ENCODE measurements at places on chromosomes 7 and 10. TPM values are rescaled to one million over a fixed set of nuclear protein-coding genes. Genes with fewer than 3 reads are reported as not detected.

GRCh38 chr10:79273604-79274003, 73.7 kb upstream of the PPIF start:
- DNase-seq = peak; percentile 81

DNA sequence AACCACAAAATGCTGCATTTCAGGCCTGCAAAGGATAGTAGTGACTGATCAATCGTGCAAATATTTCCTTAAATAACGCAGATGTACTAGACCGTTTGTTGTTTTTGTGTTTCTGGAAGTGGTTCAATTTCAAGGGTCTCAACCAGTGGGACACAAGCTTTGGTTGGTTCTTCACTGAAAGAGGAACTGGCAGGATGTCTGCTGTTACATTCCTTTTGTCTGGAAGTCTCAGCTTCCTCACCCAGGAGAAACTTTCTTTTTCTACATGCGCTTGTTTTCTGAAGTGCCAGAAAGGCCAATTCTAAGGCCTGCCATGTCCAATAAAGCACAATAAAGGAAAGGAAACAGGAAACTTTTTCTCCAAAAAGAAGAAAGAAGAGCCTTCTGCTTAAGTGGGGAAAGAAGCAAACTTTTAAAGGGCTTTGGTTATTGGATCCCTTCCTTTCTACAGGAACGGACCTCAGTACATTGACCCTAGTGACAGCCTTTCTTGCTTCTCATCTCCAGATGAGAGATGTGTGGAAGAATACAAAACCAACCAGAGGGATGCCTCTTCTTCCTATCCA, 4.1 kb downstream of the DKK1 start:
- DNase-seq = no peak

The ANKIB1 gene
- total RNA-seq = 76.8 TPM

DNA sequence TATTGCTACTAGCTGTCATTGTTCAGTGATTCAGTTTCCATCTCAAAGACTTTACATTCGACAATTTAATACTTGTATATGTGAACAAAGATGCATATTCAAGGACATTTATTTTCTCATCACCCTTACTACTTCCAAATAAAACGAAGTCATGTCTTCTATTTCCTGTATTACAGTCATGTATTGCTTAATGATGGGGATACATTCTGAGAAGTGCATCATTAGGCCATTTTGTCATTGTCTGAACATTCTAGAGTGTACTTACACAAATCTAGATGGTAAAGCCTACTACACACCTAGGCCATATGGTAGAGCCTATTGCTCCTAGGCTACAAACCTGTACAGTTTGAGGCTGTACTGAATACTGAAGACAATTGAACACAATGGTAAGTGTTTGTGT, 6.5 kb downstream of the C10orf95 start:
- no peak for DNase-seq

DNA sequence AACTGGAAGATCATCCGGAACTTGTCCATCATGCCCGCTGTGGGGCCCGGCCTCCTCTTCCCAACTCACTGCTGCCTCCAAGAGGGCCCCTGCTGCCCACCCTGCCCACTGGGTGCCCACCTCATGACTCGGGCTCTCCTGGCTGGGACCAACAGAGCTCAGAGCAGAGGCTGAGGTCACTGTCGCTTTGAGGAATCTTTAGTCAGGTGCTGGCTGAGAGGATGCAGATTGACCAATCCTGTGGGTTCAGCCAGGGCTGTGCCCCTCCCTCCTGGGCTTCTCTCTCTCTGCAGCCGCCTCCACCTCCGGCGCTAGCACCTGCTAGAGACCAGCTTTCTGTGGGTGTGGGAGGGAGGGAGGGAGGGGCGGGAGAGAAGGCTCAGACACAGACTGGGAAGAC, at the start of gene CALHM1:
CALHM1 (minus strand) TSS at position 181 of the 400 bp plus-strand sequence; CDS start at position 32, 149 bp downstream.
- DNase-seq = no peak

DNA sequence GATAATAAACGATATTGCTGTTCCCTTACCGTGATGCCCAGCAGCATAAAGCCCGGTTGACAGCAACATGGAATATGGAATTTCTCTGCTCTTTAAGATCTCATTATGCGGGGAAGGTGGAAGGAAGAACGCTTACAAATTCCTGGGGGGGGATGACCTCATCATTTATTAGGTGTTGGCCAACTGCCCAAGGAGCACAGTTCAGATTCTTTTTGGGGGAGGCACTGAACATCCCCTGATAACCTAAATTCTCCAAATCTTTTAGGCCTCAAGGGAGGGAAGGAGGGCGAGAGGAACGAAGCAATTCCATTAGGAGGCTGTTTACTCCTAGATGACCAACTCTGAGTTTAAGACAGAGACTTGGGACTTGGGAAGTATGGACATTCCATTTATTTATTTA, 5.2 kb upstream of the COL26A1 start:
- no peak for DNase-seq

The PRKG1 gene
- 20.0 TPM for total RNA-seq

DNA sequence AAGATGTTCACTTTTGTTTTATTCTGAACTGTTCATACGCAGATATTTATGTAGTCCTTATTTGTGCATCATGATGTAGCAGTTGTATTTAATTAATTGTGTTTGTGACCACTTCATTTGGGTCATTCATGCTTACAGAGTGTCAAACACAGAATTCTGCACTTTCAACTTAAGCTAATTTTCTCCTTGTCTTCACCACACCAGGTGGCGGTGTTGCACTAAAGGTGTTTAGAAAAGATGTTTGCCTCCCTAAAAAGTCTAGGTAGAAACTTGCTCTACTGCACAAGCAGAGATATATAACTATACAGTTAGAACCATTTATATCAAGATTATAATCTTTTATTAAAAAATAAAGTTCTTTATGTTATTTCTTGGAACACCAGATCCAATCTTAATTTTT, 1.3 kb upstream of the TAS2R38 start:
- DNase-seq = no peak

- DNase-seq = no peak
Measured at GRCh38 chr7:37831244-37831643, 17.2 kb upstream of the NME8 start.

The CALHM2 gene
- total RNA-seq = 46.3 TPM

DNA sequence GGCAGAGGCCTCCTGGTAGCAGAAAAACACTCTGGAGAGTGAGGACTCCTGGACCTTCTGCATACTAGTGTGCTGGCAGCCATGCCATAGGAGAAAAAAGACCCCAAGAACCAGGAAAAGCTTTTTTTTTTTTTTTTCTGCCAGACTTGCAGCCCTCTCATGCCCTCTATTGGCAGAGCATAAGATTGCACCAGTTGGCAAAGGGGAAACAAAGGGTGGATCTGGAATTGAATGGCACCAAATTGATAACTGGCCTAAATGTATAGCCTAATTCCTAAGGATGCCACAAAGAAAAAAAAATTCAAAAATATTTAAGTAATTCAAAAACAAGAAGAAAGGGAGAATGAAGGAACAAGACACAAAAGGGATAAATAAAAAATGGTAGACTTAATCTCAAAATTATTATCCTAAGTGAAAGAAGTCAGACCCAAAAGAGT, 112.5 kb upstream of the GHITM start:
- DNase-seq = no peak

The CNNM2 gene
- 11.1 TPM for total RNA-seq

The ARMH3 gene
- total RNA-seq = 30.9 TPM

- DNase-seq = no peak
Measured at GRCh38 chr7:49636400-49636799, 137.0 kb upstream of the VWC2 start.

DNA sequence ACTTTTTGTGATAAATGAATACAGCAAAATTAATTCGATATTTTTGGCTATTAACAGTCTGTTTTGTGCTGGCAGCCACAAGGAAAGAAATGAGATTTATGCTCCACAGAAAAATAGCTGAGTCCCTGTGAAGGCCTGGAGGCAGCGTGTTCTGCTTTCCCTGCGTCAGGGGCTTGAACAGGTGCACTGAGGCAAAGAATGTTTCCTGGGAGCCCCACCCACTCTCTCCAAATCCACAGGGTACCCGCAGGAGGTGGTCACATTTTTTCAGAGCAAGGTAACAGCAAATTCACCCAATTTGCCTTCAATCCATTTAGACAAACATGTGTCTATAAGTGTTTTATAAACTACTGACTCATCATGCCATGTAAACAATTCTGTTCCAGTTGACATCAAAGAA, 308.1 kb downstream of the TCERG1L start:
- DNase-seq = no peak

DNA sequence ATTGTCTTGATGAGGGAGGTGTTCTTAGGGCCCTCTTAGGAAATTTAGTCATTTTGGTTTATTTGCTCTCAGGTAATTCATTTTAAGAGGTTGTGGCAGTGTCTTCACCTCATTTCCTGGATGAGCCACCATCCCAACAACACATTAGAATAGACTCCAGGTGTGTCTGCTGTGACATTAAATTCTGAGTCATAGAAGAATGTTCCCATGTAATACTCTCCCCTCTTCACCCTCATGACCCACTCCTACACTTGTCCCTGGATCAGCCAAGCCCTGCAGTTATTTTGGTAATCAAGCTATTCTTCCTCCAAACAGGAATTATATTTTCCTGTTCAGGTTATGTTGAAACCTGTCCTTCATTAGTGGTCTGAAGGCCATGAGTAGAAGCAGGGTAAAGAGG, 944.1 kb downstream of the SORCS3 start:
- no peak for DNase-seq

DNA sequence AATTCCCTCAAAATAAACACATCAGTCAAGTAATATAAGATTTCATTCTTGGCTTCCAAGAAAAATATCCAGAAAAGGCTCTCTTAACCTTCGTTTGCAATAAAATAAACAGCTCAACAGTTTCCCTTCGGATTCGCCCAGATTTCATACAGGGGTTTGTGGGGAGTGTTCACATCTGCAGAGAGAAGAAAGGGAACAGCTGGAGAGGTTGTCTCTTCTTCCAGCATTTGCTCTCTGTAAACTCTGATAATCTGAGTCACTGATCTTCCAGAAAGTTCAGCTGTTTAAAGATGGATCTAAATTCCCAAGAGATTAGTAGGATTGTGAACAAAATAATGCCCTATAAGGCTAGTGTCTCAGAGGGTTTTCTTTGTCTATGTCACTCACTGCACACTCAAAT, 277.9 kb downstream of the HPSE2 start:
- no peak for DNase-seq

DNA sequence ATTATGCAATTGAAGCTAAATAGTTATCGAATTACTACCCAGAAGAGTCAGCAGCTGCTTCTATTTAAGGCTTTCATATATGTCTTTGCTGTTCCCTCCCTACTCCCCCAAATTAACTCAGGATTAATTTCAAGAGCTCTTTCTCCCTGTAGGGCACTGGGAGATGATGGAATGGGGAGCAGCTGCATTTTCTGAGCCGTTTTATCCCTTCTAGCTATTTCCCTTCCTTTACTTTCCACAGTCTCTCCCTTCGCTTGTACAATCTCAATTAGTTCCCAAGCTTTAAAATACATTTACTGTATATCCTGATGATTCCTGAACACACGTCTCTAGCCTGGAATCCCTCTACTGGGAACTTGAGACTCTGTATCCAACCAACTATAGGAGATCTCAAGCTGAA, 19.8 kb upstream of the TSPAN12 start:
- DNase-seq = no peak

- DNase-seq = no peak
Measured at GRCh38 chr10:113356794-113357680, 195.8 kb upstream of the HABP2 start.

The PLEKHS1 gene
- 0.22 TPM for total RNA-seq

GRCh38 chr10:128055061-128055868, 71.0 kb downstream of the MKI67 start:
- DNase-seq = peak; percentile 36

DNA sequence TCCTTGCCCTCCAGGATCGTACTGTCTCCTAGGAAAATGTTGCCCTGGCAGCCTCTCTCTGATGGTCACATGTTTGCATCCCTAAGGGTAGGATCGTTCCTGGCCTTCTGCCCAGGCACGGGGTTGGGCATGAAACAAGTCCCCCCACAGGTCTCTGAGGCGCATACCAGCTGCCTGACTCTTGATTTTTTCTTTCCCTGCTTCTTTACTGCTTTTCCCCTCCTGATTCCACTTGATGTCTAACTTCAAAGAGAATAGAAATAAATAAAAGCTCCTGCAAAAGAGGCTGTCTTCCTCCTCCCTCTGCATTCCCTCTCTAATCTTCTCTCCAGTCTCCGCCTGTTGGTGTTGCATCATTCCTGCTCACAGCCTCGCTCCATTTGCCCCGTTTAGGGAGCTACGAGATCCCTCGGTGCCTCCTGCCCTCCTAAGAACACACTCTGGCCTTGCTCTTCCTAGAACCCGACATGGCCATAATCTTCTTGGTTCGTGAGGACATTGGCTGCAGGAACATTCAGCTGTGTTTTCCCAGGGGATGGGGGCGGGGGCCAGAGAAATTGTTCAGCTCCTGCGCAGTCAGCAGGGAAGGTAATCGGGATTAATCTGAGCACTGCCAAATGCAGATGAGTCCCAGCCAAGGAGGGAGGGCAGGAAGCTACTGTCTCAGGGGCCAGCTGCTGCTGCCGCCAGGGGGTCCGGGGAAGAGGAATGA, 26.0 kb downstream of the LEP start:
- peak; percentile 67 for DNase-seq

DNA sequence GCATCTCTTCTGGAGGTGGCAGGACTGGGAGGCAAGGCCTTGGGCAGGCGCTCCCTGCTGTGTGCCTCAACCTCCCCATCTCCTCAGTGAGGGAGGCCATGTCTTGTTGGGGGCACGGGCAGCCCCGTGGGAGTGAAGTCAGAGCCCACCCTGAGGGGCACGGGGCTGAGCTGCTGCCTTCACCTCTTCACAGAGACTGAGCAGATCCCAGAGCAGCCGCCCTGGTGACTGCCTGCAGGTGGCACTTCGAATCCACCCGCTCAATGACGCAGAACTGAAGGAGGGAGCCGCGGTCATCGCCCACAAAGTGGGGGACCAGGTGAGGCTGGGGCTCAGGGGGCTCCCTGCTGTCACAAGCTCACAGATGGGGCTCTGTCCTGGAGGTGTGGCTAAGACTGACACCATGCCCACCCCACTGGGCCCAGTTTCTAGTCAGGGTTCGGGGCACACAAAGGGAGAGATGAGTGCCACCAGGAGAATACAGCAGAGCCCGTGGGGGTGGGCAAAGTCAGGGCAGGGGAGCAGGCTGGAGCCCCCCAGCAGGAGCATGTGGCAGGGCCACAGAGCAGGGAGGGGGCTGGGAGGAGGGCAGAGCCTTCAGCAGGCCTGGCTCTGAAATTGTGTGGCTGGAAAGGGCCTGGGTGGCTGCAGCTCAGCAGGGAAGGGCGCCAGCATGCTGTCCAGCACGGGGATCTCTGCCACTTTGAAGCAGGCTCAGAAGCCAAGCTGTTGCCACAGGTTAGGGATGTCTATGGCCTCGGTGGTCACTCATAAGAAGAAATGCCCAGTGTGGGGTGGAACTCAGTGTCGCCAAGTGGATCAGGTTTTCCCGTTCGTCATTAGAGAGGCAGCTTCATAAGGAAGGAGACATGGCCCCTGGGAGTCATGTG, 18.8 kb upstream of the CHST12 start:
- DNase-seq = no peak

- peak; percentile 47 for DNase-seq
Measured at GRCh38 chr7:151138153-151138851, 29.2 kb downstream of the GBX1 start.

DNA sequence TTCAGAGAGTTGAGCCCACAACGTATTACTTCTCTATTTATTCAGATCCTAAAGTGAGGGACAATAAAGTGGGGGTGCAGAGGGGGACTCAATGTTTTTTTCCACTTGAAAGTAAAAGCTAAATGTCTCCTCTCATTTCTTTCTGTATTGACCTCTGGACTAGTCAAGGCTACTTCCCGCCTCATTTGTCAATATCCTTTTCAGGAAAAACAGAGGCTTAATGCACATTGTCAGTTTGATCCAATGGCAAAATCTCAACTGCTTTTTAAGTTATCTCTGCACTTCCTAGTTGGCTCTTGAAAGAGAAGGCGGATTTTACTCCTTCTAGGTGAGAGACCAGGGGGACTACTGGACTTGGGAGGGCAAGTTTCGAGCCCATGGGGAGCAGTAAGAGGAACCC, 56.4 kb downstream of the HIPK2 start:
- no peak for DNase-seq

GRCh38 chr10:93420091-93420490, 62.0 kb downstream of the MYOF start:
- no peak for DNase-seq

Measured in sciatic nerve (tissue), 2 donors.